Smooth muscle cell of the brain vasculature (primary cell): ENCODE measurements at places on chromosomes 5 and 9.

DNA sequence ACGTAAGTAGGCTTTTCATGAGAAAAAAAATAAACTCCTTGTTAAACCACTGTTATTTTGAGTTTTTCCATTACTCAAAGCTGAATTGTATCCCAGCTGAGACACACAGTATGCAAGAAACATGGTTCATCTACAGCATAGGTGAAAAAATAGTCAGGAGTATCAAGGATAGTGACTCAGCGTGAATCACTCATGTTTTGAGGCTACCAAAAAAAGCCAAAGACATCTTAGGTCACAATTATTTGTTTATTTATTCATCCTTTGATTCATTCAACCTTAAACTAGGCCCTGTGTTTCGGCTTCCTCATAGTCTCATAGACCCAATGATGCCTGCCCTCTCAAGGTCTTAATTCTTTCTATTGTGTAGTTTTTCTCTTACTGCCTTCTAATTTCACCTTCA, 32.9 kb upstream of the STX17 start:
- DNase-seq, result no peak

GRCh38 chr5:177535125-177535524, 18.4 kb upstream of the DDX41 start:
- no peak for DNase-seq

DNA sequence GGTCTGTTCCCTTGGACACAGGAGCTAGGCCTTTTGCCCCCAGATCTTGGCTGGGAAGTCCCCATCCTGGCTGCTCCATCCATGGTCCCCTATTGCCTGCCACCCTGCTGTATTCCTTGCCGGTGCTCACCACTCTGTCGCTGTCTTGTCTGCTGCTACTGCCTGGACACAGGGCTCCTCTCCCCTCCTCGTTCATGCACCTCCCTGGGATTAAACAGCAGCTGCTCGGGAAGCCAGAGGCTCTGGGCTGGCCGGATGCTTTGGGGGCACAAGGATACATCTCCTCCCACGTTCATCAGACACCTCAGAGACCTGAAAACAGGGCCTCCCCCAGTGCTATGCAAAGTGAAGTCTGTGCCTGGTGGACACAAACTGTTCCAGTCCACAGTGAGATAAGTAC, 110.4 kb downstream of the ZNF354C start:
- no peak for DNase-seq

DNA sequence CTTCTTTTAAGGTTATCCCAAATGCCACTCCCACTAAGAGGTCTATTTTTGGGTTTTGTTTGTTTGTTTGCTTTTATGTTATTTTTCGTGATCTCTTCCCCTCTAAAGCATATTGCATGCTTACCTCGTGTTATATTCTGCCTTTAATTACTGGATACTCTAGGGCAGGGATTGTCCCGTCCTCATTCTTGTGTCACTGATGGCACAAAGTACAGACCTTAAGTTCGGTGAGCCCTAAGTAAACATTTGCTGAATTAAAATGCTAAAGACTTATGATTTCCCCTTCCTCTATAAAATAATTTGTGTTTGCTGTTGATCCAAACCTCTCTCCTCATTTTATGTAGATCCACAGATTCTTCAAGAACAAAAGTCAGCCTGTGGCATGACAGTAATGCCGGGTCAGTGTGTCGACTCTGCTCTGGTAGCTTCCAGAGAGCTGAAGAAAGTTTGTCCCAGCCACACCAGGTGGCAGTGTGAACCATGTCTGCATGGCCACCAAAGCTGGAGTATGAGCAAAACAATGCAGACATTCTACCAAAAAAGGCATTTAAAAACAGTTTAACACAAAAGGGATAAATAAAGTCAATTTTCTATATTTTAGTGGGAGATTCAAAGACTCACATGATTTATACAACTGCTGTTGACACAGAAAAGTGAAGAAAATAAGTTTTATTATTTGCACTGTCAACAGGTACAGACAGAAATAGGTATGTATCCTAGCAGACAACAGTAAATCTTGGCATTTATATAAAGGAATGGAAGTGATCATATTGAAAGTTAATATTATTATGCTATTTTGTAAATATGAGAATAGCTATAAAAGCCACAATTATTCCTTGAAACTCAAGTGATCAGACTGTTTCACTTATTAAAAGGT, 17.9 kb upstream of the POC5 start:
- no peak for DNase-seq

GRCh38 chr5:62560786-62561185, 17.8 kb upstream of the LRRC70 start:
- DNase-seq, result no peak

DNA sequence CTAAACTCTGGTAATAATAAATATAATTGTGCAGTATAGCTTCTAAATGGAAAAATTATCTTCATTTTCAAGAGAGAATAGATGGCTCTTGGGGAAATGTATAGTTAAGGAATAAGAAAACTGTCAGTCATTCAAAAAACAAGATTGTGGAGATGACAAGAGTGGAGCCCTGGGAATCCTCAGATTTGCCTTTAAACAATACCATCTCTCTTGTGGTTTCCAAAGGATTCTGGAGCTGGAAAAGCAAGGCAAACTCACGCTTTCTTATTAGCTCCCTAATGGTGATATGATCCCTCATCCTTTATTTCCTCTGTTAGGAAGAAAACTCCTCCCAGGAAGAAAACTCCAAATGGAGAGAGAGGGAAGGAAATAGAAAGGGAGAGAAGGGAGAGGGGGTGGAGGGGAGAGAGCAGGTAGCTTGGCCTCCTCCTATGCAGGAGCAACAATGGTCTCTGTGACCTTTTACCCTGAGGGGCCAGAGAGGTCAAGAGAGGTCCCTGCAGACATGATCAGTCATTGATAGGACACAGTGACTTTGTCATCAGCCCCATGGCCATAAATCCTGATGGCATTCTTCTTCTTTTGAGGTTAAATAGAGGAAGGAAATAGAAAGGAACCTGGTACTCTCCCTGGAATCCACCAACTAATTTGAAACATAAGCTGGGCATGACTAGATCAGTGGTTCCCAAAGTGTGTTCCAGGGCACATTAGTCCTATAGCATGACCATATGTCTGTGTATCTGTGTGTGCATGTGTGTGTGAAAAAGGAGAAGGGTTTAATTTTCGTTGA, 312.2 kb downstream of the ARRDC3 start:
- DNase-seq, result no peak

- DNase-seq, result no peak
Observed at GRCh38 chr5:133820507-133820906, 147.9 kb downstream of the C5orf15 start.

DNA sequence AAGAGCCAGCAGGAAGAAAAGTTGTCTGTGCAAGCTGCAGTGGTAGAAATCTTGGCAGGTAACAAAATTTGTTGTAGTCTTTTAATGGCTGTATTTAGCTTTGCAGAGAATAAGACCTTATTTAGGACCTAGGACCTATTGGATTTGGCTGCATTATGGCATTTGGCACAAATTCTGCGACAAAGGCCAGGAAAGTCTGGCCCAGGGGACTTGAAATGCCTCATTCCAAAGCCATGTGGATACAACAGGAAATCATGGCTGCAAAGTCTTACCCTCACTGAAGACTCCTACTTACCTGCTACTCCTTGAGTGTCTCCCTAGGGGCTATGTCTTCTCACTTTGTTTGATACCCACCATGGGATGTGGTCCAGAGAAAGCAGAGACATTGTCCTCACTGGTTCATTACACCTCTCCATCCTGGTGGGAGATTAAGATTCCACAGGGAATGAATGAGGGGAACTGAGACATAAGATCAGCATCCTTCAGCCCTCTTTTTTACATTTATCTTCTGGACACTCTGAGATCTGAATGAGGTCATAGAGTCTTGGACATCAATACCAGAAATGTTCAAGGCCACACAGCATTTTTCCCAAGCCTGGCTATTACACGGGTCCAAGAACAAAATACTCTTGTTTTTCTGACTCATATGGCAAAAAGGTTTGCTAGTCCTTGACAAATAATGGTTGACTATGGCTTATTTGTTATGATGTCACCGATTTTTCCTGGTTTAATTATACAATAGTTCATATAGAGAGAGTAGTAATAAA, 119.4 kb downstream of the PDE8B start:
- DNase-seq, result no peak

- DNase-seq, result no peak
Observed at GRCh38 chr9:68581696-68582095, 41.0 kb upstream of the TMEM252 start.

DNA sequence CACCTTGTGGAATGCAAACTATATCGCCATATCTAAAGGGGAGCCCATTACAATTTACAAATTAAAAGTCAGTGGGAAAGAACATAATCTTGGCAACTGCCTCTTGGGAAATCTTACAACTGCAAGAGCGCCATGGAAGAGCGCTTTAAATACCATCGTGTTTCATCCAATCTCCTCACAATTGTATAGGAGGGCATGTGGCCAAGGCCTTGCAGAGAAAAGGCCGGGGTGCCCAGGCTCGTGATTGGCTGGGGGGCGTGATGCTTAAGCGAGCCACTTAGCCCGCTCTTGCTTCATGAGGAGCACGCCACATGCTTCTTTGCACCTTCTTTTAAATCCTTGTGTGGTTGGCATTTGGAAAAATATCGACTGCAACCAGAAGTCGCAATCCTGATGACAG, 69.8 kb upstream of the NFIB start:
- no peak for DNase-seq

GRCh38 chr9:93187047-93187446, 3.1 kb downstream of the WNK2 start:
- no peak for DNase-seq
